ENCODE measurements at places on chromosomes 16 and 17.

DNA sequence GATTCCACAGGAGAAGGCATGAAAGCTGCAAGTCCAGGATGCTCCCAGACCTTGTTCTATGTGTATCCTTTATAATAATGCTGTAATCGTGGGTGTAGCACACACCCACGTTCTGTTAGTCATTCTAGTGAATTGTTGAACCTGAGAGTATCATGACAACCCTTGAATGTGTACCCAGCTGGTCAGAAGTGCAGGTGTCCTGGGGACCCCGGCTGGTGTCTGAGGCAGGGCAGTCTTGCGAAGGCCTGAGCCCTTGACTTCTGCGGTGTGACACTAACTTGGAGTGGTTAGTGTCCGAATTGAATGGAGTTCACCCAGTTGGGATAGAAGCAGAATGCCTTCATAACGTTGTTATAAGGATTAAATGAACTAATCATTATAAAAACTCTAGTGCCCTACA lies 218.0 kb upstream of the TNRC6C start:
- no peak for DNase-seq

- no peak for DNase-seq
These were observed 49.0 kb upstream of the ZCCHC14 start for GRCh38 chr16:87541872-87542234.

GRCh38 chr17:31427684-31428083 lies 36.2 kb downstream of the RAB11FIP4 start:
- DNase-seq, result no peak

DNA sequence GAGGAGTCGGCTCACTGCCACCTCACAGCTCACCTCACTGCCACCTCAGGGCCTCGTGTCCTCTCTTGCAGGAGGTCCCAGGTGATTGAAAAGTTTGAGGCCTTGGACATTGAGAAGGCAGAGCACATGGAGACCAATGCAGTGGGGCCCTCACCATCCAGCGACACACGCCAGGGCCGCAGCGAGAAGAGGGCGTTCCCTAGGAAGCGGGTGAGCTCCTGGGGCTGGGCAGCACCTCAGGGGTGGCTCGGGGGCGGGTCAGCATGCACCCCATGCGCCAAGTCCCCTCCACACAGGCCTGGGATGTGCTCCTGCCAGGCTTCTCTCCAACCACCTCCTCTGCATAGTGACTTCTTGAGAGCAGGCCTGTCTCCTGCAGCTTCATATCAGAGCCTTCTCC lies 63.6 kb downstream of the PLD6 start:
- no peak for DNase-seq

DNA sequence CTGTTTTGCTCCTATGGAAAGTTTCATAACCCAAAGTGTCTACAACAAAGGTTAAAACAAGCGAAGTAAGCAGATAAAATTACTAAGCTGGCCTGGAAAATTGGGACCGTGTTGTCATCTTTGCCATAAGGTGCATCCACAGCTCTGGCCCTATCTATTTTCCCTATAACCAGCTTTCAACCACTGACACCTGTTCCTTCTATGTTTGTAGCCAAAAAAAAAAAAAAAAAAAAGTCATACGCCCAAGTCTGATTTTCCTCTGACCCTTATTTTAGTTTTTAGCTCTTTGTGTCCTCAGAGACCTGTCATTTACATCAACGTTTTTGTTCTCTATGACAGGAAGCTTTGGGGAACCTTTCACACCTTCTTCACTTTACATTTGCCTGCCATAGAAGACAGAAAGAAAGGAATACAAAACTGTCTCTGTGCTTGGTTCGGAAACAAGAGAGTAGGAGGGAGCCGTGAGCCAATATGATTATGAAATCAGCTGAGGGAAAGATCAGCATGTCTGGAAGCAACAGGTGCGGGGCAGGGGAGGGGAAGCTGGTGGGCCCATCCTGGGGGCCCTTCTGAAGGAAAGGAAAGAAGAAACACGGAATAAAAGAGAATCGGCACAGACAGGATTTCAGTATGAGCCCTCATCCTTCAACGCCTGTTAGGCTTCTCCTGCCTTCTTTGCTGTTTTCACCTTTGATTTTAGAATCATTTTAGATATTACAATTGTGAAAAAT lies 8.5 kb downstream of the HS3ST3A1 start:
- DNase-seq, result no peak
